ENCODE measurements at places on chromosomes 11 and 22. TPM values are rescaled to one million over a fixed set of nuclear protein-coding genes. Genes with fewer than 3 reads are reported as not detected.

Gene PACS1
- total RNA-seq = 15.2 TPM

Gene SCGB2A2
- total RNA-seq = not detected

Gene CHRDL2
- total RNA-seq = not detected

Gene NAP1L4
- total RNA-seq = 108 TPM

Gene PRODH
- total RNA-seq = 18.8 TPM

Gene OVCH2
- total RNA-seq = not detected

Gene ALG12
- total RNA-seq = 4.9 TPM

Gene EMID1
- total RNA-seq = 17.7 TPM

Gene PIH1D2
- total RNA-seq = 3.5 TPM

Gene OR10D3
- not detected for total RNA-seq

Gene MACROD1
- total RNA-seq = 11.9 TPM

Gene PRSS23
- total RNA-seq = 282 TPM

Gene SLC22A25
- total RNA-seq = not detected

Gene PRDX5
- 111 TPM for total RNA-seq

Gene P2RX3
- total RNA-seq = 2.4 TPM

Gene SEC14L2
- total RNA-seq = 5.7 TPM

Gene OVOL1
- 0.12 TPM for total RNA-seq

Gene ARRB1
- 1.0 TPM for total RNA-seq

Measured in neural progenitor cell (in vitro differentiated cells).